ENCODE measurements at places on chromosomes 13 and 19.
A peak's percentile ranks its signal among the peaks of the same experiment; 100 is the strongest.

DNA sequence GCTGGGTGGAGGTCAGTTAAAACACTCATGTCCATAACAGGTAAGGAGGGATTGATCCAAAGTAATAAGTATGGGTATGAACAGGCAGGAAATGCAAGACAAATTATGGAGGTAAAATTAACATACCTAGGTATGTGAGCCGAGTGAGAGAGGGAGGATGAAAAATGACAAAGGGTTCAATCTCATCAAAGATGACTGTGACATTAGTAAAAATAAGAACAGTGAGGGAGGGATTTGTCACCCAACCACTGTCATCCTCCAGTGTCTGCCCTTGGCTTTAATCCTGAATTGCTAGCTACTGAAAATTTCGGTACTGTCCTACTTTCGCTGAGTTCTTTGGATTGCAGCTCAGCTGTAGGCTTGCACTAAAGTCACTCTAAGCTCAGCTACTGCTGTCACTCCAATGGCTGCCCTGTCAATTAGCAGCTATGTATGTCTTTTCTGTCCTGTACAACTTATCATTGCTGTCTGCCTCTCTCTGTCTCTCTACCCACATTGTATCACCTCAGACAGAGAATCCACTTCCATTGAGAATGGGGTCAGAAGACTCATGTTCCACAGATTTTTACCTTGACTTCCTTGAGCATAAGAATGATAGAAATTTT is 62.5 kb downstream of the LRRC63 start:
- DNase-seq: no peak

- peak; percentile 92 for DNase-seq
Observed at GRCh38 chr19:45955905-45956608, 17.6 kb downstream of the NOVA2 start.

DNA sequence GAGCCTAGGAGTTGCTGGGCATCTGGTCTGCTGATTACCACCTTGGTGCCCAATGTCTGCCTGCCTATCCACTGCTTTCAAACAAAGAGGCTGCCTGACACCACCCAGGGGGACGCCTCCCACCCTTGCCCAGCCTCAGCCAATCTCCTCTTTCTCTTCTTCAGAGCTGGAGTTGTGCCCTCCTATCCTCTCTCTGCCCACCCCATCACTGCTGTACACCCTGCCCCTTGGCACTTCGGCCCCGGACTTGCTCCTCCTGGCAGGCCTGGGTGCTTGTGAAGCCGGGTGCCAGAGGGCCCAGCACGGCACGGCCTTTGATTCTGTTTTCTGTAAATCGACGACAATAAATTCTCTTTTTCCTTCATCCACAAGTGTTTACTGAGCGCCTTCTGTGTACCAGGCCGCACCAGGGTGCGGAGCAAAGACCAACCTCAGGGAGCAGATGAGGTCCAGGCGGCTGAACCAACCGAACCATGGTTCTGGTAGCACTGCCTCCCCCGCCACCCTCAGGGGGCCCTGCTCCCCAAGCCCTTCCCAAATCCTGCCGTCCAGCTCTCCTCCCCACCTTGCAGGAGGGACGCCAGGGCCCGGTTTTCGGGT is 5.0 kb downstream of the RNF225 start:
- DNase-seq: peak; percentile 75

GRCh38 chr13:113152984-113153809 is 5.3 kb upstream of the PROZ start:
- peak; percentile 15 for DNase-seq

DNA sequence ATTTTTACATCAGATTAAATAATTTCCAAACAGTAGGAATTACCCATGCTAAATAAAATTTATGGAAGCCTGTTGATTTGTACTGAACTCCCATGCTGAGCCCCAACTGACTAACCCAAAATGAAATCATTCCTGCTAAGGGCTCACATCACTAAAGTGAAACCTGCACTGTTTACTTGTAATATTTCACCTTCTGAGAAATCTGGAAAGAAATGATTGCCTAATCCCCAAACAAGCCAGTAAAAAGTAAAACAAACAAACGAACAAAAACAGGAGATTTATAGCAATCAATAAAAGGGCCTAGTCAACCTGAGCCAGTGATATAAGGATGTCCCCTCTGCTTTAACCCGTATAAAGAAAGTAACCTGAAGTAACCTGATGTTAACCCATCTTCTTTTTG is 1599.8 kb downstream of the OLFM4 start:
- DNase-seq: no peak

Measured in pons (tissue), 1 donor.